ENCODE measurements at places on chromosomes 3 and 15. TPM values are rescaled to one million over a fixed set of nuclear protein-coding genes. Genes with fewer than 3 reads are reported as not detected.

Gene TUSC7
- total RNA-seq = not detected

Gene FOXB1
- total RNA-seq = not detected

DNA sequence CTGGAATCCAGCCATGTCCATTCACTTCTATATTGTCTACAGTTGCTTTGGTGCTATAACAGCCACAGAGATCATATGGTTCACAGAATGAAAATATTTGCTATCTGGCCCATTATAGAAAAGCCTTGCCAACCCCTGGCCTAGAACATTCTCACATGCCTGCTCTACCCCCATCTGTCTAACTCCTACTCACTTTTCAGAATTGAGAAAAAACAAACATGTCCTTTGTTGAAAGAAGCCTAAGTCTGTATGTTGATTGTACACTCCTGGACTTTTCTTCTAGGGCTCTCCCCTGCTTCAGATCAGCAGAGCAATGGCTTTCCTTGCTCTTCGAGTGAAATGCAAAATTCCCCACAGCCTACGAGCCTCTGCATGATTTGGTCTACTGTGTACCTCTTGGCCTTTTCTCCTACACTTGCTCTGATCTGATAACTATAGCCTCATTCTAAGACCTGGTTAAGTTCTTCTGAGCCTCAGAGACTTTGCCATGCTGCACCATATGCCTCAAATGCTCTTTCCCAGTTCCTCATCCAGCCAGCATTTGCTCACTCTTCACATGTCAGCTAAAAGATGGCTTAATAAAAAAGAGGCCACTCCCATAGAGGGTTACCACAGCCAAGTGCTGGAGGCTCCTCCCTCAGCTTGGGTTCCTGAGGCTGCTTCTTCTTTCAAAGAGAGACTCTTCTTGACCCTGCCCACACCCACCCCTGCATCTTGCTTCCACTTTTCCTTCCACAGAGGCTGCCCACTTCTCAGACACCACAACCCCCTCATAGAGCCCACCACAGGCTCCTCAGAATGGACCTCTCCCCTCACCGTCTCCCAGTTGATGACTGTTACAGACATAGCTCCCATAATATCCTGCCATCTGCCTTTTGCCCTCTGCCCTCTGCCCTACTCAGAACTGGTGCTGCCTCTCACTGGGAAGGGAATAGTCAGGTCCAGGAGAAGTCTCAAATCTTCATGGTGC, 22.9 kb upstream of the DCLK3 start:
- peak; percentile 39 for ATAC-seq

DNA sequence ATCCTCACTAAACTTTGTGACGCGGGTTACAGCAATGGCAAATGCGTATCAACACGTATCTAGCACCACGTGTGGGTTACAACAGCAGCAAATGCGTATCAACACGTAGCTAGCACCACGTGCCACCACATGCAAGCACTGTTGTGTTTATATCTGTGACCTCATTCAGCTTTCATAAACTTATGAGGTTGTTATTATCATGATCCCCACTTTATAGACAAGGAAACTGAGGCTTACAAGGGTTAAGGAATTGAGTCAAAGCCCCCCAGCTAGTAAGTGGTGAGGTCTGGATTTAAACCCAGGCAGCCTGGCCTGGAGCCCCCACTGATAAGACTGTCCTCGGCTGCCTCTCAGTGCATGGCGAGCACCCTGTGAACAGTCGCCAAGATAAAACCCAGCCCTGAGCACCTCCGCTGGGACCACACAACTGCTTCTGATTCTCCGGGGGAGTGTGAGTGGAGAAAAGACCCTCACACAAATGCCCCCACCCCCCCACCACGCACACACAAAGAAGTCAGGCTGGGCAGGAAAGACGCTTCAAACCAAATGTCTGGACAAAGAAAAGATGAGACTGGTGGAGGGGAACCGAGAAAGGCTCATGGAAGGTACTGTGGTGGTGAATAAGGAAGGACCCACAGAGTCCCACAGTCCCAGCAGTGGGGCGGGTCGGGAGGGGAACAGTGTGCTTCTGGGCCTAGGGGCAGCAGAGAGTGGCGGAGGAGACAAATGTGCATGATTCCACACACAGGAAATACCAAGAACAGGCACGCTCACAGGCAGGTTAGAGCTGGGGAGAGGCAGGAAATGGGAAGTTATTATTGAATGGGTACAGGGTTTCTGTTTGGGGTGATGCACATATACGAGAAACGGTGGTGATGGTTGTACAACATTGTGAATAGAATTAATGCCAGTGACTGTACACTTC, 173.4 kb downstream of the XXYLT1 start:
- no peak for ATAC-seq

DNA sequence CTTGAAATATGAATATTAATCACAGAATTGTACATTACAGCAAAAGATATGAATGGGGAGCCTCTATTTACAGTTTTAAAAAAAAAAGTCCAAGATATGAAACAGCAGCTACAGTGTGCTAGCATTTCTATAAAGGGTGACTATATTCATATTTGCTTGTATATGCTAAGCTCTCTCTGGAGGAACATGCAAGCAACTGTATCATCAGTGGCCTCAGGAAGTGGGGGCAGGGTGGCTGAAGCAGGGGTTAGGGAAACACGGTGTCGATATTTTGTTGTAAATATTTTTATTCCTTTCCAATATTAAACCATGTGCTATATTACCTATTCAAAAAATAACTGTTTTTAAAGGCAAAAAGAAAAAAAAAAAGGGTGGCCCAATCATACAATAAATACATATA, 2.3 kb downstream of the UACA start:
- ATAC-seq = no peak

Gene LIPH
- 1.2 TPM for total RNA-seq

GRCh38 chr3:39910826-39911464, 101.5 kb downstream of the MYRIP start:
- ATAC-seq = no peak

Gene IQCH
- total RNA-seq = 1.1 TPM

- no peak for ATAC-seq
Observed at GRCh38 chr3:159843840-159844730, 144.6 kb upstream of the IL12A start.

DNA sequence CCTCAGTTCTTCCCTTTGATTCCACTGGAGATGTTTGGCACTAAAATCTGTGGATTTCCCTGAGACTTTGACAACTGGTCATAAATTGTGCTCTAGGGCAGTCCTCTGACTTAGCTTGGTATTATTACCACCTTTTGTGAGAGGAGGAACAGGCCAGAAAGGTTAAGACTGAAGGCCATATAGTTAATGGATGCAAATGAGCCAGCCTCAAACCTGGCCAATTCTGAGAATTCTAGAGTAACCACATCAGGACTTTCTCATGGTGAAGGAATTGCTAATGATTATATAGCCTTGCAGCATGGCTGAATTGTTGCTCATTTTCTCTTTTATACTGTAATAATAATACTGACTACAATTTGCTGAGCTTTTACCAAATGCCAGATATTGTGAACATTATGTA, 162.5 kb downstream of the CADPS start:
- no peak for ATAC-seq
